ENCODE measurements at places on chromosomes 1 and 21.

DNA sequence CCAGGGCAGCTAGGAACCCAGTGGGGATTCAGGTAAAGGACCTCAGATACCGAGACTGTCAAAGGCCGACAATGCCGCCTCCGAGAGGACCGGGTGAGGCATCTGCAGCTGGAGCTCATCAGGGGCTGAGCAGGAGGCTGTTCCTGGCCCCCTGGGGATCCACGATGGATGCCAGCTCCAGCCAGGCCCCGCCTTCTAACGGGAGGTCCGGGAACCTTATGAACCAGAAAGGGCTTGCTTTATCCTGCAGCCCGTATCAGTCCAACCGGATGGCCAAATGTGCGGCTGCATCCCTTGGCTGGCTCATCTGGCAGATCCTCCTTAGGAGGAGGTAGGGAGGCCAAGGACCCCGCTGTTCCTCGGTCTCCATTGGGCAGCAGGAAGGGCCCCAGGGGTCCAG, 32.0 kb downstream of the SLC45A1 start:
- no peak for DNase-seq

- no peak for DNase-seq
These were observed 56.7 kb upstream of the NTPCR start for GRCh38 chr1:232893481-232894313.

DNA sequence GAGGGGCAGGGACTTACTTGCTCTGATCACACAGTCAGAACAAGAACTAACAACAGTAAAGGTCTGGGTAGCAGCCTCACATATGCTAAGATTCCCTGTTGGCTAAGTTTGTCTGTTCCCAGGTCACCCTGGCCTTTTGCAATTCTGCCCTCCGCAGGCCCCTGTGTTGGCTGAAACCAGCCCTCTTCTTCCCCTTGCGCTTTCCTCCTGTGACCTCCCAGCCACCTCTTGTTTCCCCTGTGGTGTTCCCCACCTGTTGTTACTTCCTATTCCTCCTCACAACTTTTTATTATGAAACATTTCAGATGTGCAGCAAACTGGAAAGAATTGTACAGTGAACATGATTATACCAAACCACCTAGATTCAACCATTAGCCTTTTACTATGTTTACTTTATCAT, 23.4 kb downstream of the MAPKAPK2 start:
- DNase-seq = no peak

DNA sequence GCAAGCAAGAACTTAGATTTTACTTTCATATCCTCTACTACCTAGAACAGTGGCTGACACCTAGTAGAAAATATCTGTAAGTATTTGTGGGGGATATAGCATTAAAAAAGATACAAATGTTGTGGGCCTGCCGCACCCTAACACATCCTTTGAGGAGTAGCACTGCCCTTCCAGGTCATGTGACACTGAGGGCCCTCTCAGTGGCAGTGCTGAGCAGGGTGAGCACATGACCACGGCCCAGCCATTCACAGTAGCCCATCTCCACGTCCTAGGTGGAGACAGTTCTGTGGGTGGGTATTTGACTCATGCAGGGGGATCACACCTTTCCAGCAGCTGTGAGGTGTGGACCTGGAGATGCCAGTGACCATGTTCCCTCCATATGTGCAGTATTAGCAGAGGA, 108.9 kb downstream of the OMA1 start:
- no peak for DNase-seq

DNA sequence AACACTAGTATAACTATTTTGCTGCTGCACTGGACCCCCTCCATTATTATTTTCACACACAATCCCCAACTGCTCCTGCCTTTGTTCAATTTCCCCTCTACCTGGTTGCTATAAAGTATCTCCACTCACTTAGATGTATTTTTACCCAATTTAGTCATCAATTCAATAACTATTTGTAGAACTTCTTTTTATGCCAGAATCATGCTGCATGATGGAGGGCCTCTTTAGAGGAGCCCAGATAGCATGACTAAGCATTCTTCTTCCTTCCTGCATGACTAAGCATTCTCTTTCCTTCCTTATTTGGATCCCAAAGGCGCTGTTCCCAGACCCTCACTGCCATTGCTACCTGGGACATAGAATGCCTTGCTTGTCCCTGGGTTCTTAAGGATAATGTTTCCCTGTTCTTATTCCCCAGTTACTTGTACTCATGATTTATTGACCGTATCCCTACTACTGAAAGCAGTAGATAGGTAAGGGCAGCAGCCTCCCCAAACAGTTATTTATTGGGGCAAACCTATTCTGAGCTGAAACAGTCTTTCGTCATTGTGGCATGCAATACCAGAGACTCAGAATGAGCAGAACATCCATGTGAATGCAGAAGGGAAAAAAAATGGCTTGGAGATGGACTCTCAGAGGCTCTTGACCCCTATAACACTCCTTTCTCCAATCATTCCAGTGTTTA, 89.3 kb upstream of the AKT3 start:
- DNase-seq = no peak

DNA sequence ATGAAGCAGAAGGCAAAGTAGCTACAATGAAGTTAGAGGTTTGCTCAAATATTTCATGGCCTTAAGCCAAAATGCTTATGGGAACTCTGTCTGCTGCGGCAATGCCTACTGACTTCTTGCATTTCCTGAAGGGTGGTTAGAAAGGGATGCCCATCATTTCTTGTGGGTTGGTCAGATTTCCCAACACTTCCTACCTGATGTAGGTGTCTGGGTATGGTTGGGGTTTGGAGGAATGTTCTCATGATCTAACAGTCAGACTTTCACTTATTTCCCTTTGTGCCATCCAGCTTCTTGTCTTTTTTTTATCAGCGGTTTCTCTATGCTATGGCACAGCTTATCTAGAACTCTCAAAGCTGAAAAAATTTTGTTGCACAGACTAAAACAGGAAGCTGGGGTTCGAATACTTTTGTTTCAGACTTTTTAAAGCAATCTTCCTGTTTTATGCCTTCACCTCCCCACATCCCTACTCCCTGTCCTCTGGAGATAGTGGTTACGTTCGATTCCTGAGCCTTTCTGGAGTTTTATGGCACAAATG, 307.7 kb downstream of the USP25 start:
- no peak for DNase-seq

DNA sequence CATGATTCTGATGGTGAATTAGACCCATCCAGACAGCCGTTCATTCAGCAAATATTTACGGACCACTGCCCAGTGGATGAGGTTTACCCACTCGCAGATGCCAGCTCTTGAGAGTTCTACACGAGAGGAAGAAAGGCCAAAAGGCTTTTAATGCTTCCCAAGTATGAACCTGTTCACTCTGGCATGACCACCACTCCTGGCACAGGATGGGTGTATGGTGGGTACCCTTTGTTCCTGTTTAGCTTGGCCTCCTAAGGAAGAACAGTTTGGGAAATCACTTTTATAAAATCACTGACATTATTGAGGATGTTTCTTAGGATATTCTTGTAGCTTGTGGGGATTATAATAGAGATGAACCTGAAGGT, 67.2 kb downstream of the HMGB4 start:
- DNase-seq = no peak

- no peak for DNase-seq
These were observed 12.2 kb downstream of the VASH2 start for GRCh38 chr1:212962509-212962908.

DNA sequence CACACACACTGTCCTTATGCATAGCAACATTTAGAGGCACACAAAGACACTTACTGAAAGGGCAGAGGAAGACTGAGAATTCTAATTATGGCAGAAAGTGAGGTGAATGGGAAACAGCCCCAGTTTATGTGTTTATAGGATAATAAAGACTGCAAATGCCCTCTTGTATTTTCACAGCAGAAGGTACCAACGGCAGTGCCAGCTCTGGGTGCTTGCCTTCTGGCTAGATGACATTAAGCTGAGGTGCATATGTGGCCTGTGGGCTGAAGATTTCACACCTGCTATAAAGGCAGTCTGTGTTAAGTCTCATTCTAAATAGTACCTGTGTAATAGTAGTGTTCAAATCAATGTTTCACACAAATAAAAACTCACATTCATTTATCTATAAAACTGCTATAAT, 347.2 kb upstream of the ZRANB2 start:
- no peak for DNase-seq

DNA sequence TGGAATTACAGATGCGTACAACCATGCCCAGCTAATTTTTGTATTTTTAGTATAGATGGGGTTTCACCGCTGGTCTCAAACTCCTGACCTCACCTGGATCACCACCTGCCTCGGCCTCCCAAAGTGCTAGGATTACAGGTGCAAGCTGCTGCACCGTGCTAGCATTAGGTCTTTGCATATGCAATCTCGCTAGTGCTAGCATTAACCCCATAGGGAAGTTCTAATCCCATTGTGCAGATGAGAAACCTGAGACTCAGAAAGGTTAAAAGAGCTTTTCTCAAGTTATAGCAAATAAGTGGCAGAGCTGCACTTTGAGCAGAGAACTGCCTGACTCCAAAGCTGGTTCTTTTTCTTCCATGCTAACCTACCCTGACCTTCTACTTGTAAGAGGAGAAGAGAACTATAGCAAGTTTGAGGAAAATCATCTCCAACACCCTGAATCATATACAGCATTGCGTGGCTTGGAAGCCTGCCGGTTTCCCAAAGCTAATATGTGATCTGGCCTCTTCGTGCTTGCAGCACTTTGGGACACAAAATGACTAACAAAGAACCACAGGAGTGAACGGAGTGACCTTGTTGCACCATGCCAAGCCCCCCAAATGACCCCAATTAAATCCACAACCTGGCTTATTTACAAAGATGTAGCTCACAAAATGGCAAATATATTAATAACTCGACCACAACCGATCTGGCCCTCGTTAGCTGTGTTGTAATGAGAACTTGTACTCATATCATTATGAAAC, 185.1 kb downstream of the TM2D1 start:
- DNase-seq = no peak

DNA sequence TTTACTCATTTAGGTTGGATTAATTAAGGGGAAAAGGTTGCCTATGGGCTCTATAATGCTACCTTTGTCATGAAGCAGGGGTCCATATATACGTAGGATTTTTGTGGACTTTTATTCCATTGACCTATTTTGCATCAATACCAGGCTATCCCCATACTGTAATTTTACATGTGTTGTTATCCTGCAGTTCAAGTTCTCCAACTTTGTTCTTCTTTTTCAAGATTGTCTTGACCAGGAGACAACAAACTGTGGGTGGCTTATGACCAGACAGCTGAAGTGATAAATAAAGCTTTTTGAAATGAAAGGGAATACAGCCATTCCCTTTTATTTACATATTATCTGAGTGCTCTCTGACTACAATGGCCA, 345.7 kb downstream of the BARHL2 start:
- DNase-seq = no peak

DNA sequence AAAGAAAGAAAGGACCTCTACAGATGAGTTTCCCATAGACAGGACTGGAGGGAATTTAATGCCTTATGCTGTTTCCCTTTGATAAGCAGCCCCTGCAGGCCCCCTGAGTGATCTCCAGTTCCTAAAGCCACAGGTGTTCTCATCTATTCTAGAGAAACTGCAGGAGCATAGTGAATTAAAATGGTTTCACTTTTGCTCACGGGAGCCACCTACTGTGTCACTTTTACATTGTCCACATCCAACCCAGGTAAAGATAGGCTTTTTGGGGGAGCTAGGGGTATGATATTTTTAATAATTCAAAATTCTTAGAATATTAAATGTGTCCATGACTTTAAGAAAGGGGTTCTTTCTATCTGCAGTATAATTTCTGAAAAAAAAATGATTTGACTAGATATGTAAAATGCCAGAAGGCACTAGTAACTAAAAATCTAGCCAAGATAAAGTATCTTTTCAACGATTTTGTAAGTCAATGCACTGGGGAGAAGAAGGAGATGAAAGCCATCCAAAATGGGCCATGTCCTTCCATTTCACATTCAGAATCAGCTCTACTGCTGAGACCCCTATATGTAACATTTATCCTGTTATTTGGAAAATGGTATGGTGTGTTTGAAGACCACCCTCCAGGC, 267.3 kb upstream of the DUSP10 start:
- DNase-seq = no peak

DNA sequence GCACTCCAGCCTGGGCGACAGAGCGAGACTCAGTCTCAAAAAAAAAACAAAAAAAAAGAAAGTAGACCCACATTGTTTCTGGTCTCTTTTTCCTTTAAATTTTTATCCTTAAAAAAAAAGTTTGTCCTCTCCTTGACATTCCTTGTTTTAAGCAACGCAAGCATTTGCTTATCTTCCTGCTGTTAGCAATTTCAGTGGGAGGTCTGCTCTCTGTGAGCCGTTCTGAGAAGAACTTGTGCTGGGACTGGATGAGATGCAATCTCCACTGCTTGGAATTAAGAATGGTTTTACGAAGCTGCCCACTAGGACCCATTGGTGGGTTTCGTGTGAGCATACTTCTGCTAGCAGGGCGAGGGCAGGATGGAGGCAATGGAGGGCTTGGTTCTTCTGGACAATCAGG, 225.1 kb upstream of the TMEM51 start:
- no peak for DNase-seq

DNA sequence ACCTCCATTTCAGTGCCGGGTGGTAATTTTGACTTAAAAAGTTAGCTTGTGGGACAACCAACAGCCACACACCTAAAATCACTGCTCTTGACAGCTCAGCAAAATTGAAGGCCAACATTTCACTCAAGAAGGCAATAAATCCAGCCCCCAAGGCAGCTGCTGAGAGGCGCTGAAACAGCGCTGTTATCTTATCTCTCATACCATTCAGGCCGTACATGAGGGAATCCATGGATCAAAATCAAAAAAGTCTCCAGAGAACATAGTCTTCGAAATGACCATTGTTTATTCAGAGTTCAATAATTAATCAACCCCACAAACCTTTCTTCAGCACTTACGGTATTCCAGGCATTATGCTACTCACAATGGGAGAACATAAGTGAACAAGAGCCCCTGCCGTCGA, 38.5 kb downstream of the ZBTB18 start:
- no peak for DNase-seq

GRCh38 chr1:94961988-94962387, 35.1 kb upstream of the CNN3 start:
- DNase-seq = no peak

DNA sequence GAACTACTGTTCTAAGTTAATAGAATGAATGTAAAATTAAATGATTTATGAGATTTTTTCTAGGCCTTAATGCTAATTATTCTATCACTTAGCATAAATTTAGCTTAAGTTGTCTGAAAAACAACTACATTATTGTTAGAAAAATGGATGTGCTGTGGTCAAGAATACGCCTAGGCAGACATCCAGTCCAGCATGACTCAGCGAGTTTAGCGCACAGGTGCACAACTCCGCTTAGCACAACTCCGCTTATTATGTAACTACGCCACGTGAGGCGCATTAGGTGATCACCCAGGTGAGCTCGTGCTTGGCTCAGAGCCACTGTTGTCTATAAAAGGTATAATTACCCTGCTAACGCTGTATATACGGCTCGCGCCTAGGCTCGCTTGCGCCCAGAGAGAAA, 1043.6 kb upstream of the ADGRL4 start:
- no peak for DNase-seq

DNA sequence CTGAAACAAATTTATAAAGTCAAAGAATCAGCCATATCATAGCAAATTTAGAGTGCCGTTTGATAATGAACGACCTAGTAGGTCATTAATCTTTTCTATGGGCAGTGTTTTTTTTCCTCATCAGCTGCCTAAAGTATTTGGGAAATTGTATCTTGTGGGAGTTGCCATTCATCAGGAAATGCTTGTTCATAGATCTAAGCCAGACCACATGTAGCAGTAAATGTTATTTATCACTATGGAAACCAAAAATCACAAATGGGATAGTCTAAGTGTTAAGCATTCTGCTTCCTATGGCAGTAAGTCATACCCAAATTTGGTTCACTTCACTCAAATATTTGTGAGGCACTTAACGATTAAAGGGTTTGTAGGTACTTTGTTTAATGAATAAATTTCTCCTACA, 52.9 kb downstream of the LRRC8D start:
- DNase-seq = no peak
